Activated CD4-positive, alpha-beta T cell treated with anti-CD3 and anti-CD28 coated beads, Interleukin-2, amount 50 U/mL, for 48 hours (primary cell): ENCODE measurements at places on chromosomes 2 and 18.

DNA sequence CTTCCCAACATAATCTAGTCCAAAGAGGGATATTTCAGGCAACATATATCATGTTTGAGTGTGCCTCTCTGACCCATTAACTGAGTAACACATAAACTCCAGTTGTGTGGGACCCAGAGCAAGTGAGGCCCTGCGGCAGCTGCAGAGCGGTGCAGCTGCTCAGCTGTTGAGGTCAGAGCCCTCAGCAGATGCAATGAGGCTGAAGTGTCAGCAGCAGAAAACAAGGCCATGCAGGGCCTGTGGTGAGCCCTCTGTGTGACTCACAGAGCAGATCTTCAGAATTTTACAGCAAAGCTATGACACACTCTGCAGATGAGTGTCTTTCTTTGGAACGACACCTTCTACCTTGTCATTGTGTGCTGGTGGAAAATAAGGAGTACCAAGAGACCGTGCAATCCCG, 168.5 kb downstream of the CBLN2 start:
- no peak for DNase-seq

DNA sequence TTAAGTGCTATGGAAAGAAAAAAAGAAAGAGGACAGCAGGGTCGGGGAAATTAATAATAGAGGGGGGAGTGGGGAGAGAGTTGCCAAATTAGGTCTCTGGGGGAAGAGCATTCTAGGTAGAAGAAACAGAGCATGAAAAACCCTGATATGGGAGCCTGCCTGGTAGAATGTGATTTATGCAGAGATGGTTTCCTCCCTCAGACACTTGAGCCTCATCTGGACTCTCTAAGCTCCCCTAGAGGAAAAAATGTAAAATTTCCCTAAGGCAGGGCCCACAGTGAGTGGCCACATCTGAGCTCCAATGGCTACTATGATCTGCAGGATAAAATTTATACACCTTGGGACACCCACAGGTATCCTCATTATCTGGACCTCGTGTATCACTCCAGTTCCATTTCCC, 20.6 kb upstream of the EPAS1 start:
- DNase-seq, result no peak

GRCh38 chr18:55226044-55226443, 266.8 kb upstream of the CCDC68 start:
- no peak for DNase-seq

DNA sequence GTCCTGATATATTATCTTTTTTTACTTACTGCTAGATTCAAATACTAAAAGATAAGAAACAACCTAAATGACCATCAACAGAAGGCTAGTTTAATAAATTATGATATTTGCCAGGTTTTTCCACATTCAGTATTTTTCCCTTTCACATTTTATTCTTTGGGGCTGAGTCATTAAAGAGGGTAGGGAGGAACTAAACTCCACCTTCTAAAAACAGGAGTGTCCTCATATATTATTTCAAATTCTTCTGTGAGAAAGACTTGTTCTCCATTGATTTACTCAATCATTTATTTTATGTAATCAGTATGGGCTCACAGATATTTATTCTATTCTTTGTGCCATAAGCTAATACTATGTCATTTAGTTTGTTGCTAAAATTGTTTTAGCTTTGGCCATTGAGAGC, 9.0 kb downstream of the HDHD2 start:
- no peak for DNase-seq

DNA sequence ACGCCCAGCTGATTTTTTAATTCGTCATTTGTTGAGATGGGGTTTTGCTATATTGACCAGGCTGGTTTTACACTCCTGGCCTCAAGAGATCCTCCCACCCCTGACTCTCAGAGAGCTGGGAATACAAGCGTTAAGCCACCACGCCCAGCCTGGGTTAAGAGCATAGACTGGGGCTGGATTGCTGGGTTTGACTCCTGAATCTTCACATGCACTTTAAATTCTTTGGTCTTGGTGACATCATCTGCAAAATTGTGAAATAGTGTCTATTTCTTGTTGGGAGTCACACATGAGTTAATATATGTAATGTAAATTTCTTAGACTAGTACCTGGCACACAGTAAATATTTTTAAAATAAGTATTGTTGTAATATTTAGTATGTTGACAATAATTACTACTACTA, 257.4 kb downstream of the DOK6 start:
- DNase-seq, result no peak
